NCI-H187 treated with DMSO at 0.1 percent for 48 hours (cell line): ENCODE measurements at places on chromosomes 5 and 9.

DNA sequence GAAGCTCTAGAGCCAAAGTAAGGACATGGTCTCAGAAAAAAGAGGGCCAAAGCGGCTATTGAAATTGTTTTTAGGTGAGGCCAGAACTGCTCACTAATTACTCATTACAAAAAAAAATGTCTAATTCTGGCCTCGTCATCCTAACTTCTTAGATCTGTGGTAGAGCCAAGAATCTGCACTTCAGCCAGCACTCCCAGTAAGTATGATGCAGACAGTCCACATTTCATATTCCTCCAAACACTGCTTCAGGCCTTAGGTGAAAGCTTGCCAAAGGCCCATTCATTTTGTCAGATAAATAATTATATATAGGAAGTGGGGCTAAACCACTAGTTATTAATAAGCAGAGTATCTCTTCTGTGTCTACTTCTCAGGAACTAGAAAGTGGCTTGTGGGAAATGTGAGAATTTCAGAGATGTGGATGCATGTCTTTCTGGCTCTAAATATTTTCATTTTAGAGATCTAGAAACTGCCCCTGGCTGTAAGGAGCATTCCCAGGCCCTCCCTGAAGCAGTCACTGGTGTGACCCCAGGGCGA is 554.0 kb downstream of the TLE4 start:
- no peak for DNase-seq

GRCh38 chr9:129785866-129786265 is 17.1 kb upstream of the TOR1B start:
- no peak for DNase-seq

DNA sequence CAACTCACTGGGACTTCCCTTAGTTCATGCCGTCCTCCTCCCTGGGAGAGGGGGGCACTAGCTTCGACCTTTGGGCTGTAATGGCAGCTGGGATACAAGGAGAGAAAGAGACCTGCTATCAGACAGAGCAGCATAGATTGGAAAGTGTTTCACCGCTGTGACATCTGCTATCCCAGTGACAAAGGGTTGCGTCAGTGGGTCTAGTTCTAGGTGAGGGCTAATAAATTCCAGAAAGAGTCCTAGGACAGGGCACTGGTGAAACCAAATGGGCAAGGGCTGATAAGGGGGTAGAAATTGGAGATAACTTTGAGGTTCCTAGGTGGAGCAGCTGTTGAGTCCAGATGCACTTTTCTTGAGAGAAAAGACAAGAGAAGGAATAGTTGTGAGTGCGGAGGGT is 62.5 kb downstream of the RASGRF2 start:
- DNase-seq = no peak

DNA sequence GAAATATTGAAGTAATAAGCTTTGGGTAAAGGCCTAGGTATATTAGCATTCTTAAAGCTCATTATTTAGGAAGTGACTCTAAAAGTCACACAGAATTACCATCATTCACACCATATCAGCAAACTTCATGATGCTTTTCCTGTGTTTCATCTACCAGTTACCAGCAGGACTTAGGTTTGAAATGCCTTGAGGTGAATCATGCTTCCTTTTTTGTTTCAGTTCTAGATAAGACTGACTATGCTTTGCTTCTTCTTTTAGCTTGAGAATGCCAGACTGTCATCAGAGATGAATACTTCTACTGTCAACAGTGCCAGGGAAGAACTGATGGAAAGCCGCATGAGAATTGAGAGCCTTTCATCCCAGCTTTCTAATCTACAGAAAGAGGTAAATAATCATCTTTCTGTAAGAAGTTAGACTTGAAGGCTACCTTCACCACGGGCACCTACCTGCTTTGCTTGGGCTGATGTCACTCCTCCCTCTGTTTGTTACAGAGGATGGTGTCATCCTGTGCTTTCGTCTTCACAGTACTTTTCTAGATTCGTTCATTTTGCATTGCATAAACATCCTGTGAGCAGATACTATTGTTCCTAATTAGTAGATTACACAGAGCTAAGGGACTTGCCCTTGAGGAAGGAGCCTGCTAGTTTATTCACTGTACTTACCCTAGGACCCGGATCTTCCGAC is 34.7 kb downstream of the LMNB1 start:
- no peak for DNase-seq

DNA sequence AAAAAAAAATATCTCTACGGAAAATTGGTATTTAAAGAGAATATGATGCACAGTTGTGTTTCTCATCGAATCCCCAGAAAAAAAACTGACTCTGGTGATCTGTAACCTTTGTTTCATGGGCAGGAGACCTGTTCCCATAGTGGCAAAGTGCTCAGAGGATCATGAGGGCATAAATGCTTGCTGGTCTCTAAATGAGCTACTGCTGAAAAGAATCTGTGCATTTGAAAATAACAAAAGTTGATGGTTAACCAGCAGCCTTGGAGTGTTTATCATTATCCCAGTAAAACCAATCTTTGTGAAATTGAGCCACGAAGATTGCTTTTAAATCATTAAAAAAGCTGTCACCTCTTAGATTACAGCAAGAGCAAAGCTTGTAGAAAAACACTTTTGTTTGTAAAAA is 775.4 kb downstream of the MTRR start:
- no peak for DNase-seq

- no peak for DNase-seq
Observed at GRCh38 chr5:39717176-39717897, 292.6 kb upstream of the DAB2 start.

DNA sequence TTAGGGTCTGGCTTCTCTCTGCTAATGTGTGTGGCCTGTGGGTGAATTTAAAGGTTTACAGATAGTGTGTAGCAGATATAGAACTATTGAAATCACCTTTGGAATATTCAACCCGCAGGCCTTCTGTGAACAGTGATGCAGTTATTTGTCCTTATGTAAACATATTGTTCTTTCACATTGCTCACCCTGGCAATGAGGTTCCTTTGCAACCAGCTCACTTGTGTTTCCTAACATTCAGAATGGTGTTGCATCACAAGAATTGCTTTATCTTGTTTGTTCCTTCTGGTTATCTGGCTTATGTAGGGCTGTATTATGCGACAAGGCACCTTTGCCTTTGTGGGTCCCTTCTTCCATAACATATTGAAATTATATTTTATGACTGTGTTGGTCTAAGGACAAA is 370.3 kb downstream of the NNT start:
- DNase-seq = no peak

GRCh38 chr9:121269642-121270254 is 1.8 kb downstream of the GSN start:
- DNase-seq = no peak

- DNase-seq = no peak
Observed at GRCh38 chr9:113963017-113963620, 87.0 kb downstream of the ZNF618 start.

- no peak for DNase-seq
Observed at GRCh38 chr5:152376886-152377285, 28.2 kb downstream of the NMUR2 start.

DNA sequence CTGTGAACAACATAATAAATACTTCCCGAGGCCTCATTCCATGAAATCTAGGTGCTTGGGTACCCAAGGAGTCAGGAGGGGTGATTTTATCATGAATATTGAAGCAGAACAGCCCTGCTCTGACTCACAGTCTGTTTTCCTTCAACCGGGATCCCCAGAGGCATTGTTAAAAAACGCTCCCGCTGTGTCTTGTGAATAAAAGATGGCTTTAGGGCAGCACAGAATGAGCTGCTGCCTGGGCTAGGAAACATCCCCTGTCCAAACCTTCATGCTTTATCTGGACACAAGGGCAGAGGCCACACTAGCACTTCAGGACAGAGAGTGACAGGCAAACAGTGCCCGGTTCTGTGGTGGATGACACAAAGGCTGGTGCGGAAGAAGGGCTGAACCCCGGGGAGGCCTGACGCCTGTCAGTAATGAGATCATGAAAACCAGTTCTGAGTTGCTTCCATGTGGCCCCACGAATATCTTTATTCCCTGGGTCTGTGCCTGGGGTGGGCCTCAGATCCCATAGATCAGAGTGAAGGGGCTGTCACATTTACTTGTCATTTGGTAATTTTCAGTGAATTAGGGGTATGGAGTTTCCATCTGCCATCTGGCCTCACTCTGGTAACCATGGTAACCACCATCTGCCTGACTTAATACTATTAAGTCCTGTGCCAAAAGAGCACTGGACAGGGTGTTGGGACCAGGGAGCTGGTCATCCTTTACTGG is 2.6 kb downstream of the IGFBPL1 start:
- no peak for DNase-seq

- DNase-seq = no peak
Observed at GRCh38 chr5:83472508-83473345, 1.2 kb downstream of the VCAN start.

- DNase-seq = no peak
Observed at GRCh38 chr9:88871669-88872068, 119.6 kb upstream of the S1PR3 start.

- no peak for DNase-seq
Observed at GRCh38 chr5:109192027-109192426, 217.7 kb downstream of the PJA2 start.

GRCh38 chr5:110476164-110476563 is 250.3 kb downstream of the TMEM232 start:
- DNase-seq = no peak

DNA sequence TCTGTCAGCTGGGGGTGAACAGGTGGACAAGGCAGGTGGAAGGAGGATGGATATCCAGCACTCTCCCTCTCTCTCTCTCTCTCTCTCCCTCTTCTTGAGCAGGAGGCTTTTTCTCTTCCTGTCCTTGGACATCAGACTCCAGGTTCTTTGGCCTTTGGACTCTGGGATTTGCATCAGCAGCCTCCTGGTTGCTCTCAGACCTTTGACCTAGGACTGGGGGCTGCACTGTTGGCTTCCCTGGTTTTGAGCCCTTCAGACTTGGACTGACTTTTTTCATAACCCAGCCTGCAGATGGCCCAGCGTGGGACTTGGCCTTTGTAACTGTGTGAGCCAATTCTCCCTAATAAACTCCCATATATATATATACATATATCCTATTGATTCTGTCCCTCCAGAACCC is 35.0 kb upstream of the SEMA4D start:
- no peak for DNase-seq

DNA sequence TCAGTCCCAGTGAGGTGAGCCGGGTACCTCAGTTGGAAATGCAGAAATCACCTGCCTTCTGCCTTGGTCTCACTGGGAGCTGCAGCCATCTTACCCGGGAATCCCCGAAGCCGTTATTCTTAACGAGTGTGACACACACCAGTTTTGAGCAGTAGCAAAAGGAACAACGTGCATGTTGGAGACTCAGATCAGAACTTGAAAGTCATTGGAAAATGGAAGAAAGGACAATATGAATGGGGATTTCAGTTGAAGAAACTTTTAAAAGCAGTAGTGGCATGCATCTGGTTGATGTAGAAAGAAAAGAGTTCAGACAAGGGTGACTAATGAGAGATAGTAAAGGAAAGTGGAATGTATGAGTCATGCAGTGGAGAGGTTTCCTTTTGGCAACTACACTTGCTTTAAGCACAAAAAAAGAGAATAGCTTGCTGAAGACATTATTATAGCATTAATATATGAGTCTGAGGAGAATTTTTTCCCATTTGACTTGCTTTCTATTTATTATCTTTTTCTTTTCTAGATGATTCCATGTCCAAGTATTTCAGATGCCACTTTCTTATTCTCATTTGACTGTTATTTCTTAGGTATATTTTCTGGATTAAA is 44.4 kb upstream of the ANKDD1B start:
- no peak for DNase-seq

DNA sequence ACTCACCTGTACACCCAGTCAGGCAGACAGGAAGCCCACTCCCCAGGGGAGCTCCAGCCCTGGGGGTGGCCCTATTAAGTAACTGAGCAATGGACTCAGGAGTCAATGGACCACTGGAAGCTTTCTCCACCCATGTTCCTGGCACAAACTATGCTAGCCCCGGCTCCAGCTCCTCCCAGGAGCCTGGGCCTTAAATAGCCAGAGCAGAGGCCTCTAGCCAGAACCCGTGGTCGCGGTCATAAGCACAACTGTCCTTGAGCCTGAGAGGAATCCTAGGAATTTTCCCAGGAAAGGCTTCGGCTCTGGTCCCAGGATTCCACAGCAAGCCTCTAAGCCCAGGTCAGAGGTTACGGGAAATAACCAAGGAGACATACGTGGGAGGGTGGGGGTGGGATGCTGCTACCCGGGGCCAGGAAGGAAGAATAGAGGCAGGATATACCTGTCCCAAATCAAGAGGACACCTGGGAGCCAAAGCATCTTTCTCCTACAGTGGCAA is 5.5 kb downstream of the SEPTIN8 start:
- no peak for DNase-seq

DNA sequence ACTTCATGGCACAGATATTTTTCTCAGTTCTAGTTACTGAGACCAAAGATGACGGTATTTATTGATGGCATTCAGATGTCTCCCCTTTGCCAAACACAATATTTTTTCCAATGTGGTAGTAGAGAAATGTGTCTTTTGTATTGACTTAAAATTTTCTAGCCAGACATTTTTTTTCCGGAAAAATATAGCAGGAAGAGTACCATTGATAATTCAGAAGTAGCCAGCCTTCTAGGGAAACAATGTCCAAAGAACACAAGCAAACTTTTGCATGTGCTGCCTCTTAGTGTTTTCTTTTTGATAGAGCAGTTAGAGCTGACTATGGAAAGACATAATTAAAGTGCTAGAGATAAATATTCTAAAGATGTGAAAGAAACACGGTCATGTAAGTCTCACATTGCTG is 231.4 kb downstream of the MARCHF11 start:
- DNase-seq = no peak

DNA sequence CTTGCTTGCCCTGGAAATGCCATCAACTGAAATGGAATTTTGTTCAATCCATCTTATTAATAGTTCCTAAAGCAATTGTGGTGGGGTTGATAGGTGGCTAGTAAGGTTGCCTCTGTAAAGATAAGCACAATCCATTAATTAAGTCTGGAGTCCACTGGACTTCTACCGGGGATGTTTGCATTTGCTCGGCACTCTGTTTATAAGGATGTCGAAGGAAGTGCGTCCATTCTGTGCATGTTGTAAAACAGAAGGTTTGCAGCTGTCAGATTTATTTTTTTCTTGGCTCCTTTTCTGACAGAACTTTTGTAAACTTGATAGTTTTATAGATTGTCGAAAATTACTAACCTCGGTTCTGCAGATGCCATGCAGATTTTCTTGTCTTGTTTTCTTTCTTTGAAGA is 12.8 kb upstream of the TNFAIP8 start:
- DNase-seq = no peak

DNA sequence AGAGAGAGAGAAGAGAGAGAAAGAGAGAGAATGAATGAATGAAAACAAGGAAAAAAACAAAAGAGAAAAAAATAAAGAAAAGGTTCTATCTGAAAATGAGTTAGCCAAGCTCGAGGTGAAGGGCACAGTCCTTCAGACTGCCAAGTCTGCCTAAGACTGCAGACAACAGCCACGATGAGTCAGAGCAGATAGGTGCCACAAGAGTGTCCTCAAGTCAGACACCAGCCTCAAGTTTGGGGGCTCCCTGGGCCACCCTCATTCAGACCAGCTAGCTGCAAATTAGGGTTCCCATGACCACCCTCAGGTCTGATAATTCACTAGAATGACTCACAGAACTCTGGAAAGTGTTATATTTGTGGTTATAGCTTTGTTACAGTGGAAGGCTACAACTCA is 13.9 kb upstream of the HABP4 start:
- DNase-seq = no peak
